GM13976 (cell line): ENCODE measurements at places on chromosomes 5 and 9.

- DNase-seq: no peak
Measured at GRCh38 chr9:22118810-22119521, 109.9 kb upstream of the CDKN2B start.

DNA sequence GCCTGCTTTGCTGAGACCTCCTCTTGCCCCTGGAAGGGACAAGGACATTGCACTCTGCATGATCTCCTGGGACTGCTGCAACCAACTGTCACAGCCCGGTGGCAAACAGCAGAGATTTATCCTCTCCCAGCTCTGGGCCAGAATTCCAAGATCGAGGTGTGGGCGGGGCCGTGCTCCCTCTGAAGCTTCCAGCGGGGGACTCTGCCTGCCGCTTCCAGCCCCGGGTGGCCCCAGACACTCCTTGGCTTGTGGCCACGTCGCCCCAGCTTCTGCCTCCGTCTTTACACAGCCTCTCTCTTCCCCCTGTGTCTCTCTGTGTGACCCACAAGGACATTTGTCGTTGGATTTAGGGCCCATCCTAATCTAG, 67.1 kb downstream of the COL5A1 start:
- DNase-seq: no peak

DNA sequence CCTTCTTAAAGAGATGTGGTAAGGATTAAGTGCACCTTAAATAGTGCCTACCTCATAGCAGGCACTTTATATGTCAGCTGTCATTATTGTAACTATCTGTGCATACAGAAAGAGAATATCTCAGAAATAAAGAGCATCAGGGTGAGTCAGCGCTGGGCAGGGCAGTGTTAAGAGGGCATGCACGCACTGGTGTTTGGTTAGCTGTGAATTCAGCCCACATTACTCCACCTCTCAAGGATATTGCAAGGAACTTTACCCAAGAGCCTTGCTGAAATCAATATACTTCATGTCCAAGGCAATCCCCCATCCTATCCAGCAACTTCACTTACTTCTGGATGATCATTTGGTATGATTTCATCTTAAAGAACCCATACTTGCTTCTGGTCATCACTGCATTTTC, 300.9 kb downstream of the NTRK2 start:
- no peak for DNase-seq

GRCh38 chr9:16727452-16728136, 142.9 kb downstream of the BNC2 start:
- no peak for DNase-seq

GRCh38 chr5:91266184-91266705, 116.9 kb downstream of the ARRDC3 start:
- peak; percentile 41 for DNase-seq

- no peak for DNase-seq
Measured at GRCh38 chr5:161420521-161420920, 126.0 kb downstream of the GABRB2 start.

DNA sequence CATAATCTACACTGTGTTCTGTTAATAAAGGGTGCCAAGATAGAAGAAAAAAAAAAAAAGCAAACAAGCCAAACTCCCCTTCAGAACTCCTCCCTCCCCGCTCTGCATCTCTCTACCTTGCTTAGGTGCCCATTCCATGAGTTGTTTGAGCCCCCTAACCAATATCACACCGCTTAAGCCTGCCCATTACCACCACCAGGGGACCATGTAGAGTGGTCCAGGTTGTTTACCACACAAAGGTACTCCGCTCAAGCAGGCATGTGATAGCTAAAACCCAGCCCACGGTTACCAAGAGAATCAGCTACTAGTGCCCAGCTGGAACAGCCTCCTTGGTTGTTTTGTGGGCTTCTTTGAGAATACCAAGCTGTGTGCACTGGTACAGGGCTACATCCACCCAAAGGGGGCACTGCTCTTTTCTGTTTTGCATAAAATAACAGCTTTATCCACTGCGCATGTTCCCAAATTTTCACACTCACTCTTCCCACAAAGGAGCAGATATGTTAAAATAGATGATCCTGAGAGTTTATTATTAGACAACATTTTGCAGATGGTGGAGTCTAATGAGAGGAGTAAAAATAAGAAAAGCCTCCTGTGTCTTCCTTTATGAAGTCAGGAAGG, 304.1 kb downstream of the DEPDC1B start:
- DNase-seq: no peak

DNA sequence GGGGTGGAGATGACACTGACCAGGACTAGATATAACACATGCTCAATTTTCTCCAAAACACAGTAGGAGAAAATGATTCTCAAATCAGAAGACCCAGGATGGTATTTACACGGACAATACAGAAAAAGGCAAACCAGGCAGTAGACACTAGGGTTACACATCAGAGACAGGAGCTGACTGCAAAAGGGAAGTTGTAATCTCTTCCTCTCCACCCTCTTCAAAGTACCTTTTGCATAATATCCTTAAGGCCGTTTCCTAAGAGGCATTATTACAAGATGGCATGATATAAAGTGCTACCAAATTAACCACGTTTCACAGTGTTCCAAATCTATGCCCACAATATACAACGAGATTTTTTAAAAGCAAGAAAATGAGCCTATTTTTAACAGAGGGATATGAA, 39.2 kb downstream of the YIPF5 start:
- DNase-seq: no peak

DNA sequence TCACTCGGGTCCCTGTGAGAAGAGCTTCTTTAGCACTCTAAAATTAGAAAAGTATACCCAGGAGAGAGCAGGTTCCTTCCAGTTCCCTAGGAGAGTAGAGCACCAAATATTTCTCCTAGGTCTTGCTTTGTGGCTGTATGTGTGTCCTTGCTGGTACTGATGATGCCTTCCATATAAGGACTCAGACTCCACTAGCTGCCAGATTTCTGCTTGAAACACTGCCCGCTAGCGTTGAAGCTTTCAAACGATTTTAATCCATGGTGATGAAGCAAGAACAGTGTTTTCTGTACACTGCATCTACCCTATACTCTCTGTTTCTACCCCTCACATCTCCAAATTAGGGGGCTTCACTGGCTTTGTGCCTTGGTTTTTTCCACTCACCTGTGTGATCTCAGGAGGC, 2.4 kb upstream of the SMC2 start:
- peak; percentile 27 for DNase-seq

- no peak for DNase-seq
Measured at GRCh38 chr5:69224520-69224919, 10.2 kb upstream of the CDK7 start.

DNA sequence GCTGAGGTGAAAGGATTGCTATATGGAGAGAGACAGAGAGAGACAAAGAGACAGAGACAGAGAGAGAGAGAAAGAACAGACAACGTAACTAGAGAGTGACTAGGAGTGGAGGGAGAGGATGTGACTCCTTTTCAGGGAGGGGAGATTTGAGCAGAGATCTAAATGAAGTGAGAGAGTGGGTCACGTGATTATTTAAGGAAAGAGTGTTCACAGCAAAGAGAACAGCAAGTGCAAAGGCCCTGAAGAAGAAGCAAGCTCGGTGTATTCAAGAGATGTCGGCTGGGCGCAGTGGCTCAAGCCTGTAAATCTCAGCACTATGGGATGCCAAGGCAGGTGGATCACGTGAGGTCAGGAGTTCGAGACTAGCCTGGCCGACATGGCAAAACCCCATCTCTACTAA, 40.9 kb upstream of the CTNNA1 start:
- no peak for DNase-seq

GRCh38 chr9:78292716-78293497, 4.0 kb upstream of the PSAT1 start:
- DNase-seq: no peak

- no peak for DNase-seq
Measured at GRCh38 chr9:12629067-12629466, 64.1 kb upstream of the TYRP1 start.

GRCh38 chr5:8060953-8061429, 192.0 kb downstream of the MTRR start:
- no peak for DNase-seq

GRCh38 chr9:34517185-34517584, 5.6 kb downstream of the ENHO start:
- DNase-seq: no peak

- DNase-seq: no peak
Measured at GRCh38 chr9:137611623-137612609, 6.4 kb downstream of the ARRDC1 start.

- no peak for DNase-seq
Measured at GRCh38 chr9:37301042-37301853, 121.2 kb upstream of the GRHPR start.

GRCh38 chr9:71858102-71858798, 52.7 kb downstream of the ABHD17B start:
- DNase-seq: no peak

GRCh38 chr5:172420235-172420939, 33.9 kb downstream of the SH3PXD2B start:
- no peak for DNase-seq

GRCh38 chr5:16461782-16462181, 3.8 kb downstream of the ZNF622 start:
- DNase-seq: no peak

GRCh38 chr5:166648736-166649135, 1642.7 kb upstream of the WWC1 start:
- DNase-seq: no peak

- no peak for DNase-seq
Measured at GRCh38 chr5:58241389-58241788, 218.5 kb downstream of the PLK2 start.

DNA sequence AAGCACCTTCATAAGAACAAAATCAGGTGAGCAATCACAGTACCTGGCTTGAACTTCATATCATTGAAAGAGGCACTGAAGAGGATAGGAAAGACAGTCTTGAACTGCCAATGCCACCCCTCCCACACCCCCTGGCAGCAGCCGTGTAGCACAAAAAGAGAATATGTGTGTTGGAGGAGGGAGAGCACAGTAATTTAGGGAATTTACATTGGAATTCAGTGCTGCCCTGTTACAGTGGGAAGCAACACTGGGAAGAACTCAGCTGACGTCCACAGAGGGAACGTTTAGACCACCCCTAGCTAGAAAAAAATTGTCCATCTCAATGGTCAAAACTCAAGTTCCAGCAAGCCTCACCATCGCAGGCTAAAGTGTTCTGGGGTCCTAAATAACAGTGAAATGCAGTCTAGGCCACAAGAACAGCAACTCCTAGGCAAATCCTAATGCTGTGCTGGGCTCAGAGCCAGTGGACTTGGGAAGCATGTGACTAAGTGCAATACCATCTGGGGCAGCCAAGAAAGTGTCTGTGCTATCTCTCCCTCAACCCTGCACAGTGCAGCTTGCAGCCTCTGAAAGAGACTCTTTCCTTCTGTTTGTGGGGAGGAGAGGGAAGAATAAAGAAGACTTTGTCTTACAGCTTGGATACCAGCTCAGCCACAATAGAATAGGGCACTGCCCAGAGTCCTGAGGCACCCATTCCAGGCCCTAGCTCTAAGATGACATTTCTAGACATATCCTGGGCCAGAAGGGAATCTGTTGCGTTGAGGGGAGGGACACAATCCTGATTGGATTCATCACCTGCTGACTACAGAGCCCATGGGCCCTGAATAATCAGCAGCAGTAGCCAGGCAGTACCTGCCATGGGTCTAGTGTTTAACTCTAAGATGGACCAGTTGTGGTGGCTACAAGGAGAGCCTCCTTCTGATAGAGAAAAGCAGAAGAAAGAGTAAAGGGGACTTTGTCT, 62.1 kb upstream of the VLDLR start:
- DNase-seq: no peak

DNA sequence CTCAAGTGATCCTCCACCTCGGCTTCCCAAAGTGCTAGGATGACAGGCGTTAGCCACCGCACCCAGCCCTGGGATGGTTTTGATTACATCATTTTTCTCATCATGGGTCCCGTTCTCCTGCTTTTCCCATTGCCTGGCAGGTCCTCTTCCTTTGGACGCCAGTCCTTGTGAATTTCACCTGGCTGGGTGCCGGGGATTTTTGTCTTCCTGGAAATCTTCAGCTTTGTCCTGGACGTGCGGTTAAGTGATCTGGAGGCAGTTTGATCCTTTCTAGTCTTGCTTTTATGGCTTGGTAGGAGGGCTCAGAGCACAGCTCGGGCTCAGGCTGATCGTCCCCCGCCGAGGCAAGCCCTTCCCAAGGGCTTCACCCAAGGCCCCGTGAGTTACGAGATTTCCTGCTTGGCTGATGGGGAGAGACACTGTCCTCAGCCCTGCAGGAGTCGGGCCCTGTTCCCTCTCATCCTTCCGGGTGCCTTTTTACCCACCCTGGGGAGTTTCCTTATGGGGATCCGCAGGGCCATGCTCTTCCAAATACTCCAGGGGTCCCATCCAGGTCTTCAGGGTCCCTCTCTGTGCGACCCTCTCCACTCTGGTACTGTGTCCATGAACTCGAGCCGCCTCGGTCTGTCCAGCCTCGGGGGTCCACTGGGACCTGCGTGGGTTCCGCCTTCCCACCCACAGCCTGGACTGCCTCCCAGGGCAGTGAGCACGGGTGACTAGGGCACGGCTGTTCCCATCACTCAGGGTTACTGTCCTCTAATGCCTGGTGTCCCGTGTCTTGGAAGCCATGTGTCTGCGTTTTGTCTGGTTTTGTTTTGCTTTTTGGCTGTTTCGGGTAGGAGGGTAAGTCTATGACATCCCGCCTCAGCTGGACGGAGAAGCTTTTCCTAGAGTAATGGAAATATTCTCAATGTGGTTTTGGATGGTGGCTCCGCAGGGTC, 22.3 kb upstream of the EGFL7 start:
- no peak for DNase-seq

- DNase-seq: no peak
Measured at GRCh38 chr9:84937180-84937579, 267.7 kb downstream of the NTRK2 start.

DNA sequence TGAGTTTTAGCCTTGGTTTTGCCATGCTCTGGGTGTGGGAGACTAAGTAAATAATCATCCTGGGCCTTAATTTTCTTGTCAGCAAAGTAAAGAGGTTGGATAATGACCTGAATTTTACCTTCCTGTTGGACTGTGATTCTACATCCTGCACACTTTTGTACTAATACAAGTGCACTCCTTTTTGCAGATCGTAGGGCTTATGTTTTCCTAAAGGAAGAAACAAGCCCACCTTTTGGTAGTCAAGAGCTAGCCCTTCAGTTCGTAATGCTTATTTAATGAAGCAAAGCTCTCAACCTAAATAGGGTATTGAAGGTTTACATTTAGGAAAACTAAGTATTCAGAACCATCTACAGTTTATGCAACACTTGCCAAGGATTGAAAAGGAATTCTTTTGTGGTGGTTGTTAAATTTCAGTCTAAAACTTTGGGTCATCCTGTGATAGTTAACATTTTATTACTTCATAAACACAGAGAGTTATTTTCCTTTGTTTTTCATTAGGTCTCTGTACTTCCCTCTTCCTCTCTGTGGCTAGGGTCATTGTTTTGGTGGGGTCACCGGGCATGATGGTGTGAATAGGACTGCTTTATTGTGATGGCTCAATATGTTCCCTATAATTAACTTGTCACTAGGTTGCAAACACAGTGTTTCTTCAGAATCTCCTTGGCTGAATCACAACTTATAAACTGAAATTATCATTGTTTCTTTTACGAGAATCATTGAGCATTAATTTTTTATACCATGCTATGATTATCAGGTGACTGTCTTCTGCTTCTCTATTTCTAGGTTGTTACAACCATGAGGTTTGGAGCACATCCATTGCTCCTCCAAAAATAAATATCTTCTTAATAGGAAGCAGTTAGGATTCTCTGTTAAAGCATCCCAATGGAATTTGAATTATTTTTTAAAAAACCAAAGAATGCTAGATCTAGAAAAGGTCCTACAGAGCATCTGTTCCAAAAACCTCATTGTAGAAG, 28.5 kb downstream of the SPINK5 start:
- no peak for DNase-seq

GRCh38 chr9:13744261-13744901, 464.9 kb upstream of the MPDZ start:
- no peak for DNase-seq

- no peak for DNase-seq
Measured at GRCh38 chr9:108467161-108467560, 388.6 kb downstream of the ACTL7B start.
